ENCODE measurements at places on chromosomes 12 and 14. TPM values are rescaled to one million over a fixed set of nuclear protein-coding genes. Genes with fewer than 3 reads are reported as not detected.
A peak's percentile ranks its signal among the peaks of the same experiment; 100 is the strongest.

GRCh38 chr12:19260135-19260534 lies 130.6 kb downstream of the PLEKHA5 start:
- no peak for DNase-seq

ACVRL1 gene
- total RNA-seq = not detected

DNA sequence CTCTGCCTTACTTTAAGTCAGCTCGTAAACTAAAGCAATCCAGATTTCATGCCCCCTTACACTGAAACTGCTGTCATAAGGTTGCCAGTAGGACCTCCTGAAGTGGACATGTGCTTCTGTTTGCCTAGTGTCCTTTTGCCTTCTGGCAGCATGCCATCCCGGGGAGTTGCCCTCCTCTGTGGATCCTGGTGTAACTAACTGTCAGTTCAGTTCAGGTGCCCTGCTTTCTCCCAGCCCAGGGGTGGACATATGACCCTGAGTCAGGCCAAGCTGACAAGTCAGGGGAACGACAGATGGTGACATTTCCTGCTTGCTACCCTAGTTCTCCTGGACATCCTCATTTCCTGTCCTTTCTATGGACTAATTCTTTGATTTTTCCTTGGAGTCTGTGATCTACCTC lies 25.6 kb downstream of the AKAP6 start:
- no peak for DNase-seq

MAP3K9 gene
- 10.7 TPM for total RNA-seq

- no peak for DNase-seq
Measured at GRCh38 chr12:38501481-38501880, 184.9 kb downstream of the ALG10B start.

- no peak for DNase-seq
Measured at GRCh38 chr12:92929983-92930382, 888 bp upstream of the EEA1 start.

DUSP6 gene
- 25.3 TPM for total RNA-seq

DNA sequence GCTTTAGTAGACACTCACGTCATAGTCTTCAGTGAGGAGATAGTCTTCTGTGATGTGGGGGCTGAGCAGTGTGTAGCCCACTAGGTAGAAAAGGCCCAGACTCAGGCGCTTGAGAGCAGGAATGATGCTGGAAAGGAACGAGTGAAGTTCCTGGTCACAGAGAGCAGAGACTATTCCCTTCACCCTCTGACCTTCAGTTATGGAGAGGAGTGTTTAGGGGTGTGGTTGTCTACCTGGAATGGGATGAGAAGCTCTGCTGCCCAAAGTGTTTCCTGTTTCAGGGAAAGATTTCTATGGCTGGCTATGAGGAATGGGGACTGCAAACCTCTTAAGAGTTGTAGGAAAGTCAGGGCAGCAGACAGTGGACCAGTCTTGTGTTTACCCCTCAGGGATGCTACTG lies 8.7 kb downstream of the EMG1 start:
- DNase-seq = no peak

DNA sequence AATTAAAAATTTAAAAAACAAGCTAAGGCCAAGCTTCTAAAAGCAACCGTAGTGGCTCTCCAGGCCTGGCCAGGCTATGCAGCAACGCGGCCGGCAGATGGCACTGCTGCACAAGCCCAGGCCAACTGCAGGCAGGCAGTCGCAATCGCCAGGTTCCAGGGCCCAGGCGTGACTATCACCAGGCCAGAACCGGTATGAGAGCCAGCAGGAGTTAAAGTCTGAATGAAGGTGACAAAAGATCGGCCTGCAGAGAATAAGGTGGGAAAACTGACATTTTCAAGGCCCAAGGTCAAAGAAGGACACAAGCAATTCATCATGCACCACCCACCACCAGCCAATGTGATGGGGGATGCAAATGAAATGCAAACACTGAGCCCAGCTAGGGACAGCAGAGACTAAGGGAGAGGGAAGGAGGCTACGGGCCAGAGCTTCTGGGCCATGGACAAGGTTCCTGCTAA lies 43.6 kb upstream of the ANO2 start:
- peak; percentile 65 for DNase-seq

RAD9B gene
- 2.0 TPM for total RNA-seq

TMEM229B gene
- 0.93 TPM for total RNA-seq

DNAJC22 gene
- total RNA-seq = 0.11 TPM

GRCh38 chr12:95608252-95609033 lies 57.2 kb upstream of the USP44 start:
- no peak for DNase-seq

TCL1A gene
- total RNA-seq = not detected

DNA sequence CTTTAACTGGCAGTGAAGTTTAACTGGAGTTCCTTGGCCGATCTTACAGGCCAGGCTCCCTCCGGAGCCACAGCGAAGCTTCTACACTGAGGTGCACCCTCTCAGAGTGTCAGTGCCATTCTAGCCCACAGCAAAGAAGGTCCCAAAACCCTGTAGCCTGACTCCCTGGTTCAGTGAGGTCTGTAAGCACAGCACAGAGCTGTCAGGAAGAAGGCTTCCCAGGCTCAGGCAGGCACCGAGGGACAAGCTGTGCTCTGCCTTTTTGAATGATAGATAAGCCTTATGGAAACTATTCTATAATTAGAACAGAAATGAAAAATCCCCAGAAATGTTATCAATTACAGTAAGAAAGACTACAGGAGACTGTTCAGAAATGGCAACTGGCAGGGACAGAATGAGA lies 40.2 kb downstream of the MOK start:
- DNase-seq = no peak

DNA sequence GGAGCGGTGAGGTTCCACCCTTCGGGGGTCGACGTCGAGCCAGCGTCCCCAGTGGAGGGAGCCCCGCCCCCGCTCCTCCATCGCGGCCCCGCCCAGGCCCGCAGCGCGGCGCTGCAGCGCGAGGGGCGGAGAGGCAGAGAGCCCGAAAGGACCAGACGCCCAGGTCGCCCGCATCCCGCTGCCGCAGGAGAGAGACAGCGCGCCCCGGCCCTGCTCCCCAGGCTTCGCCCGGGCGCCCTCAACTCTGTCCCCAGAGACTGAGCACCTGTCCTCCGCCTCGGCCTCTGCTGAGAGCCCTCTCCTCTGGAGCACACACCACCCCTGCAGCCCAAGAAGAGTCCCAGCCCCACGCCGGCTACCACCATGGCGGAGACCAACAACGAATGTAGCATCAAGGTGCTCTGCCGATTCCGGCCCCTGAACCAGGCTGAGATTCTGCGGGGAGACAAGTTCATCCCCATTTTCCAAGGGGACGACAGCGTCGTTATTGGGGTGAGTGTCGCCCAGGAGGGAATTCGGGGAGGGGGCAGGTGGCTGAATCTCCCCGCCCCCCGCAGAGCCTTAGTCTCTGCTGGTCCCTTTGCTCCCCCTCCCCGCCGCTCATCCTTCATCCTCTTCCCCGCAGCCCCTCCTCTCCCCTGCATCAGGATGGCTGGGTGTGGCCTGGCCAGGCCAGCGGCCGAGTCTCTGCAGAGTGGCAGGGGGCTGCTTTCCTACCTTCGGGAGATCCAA lies at the start of gene KIF5A:
Gene KIF5A (plus strand): TSS at position 136 of the 732 bp plus-strand sequence. CDS start 228 bp downstream, at position 364.
- peak; percentile 78 for DNase-seq

DNA sequence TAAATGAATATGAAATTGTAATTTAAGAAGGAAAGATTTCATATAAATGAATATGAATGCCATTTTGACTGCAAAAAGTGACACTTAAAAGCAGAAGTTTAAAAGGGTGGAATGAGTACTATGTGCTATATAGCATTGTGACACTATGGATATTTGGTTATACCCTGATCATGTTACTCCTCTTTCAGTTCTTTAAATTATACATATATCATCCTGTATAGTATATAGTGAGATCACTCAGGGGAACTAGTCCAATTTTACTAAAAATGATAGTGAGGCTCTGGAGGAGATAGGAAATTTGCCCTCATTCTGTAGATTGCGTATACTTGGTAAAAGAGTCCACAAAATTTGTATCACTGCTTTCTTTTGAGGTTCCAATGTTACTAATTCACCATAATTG lies 155.7 kb upstream of the BTG1 start:
- DNase-seq = no peak
